IMR-90 (cell line): ENCODE measurements at places on chromosomes 4 and X. TPM values are rescaled to one million over a fixed set of nuclear protein-coding genes. Genes with fewer than 3 reads are reported as not detected.

Gene TMSB15C
- 2.0 and 5.8 TPM in 2 replicates for total RNA-seq

Gene DOCK11
- 13.1 and 14.7 TPM in 2 replicates for total RNA-seq

Gene CACNA1F
- not detected in 2 replicates for total RNA-seq

Gene BEX2
- total RNA-seq: 0.28 TPM in 1 of 2 replicates, not detected in the other

Gene MAGEA9B
- not detected in 2 replicates for total RNA-seq

Gene EIF1AX
- 12.2 and 55.5 TPM in 2 replicates for total RNA-seq

DNA sequence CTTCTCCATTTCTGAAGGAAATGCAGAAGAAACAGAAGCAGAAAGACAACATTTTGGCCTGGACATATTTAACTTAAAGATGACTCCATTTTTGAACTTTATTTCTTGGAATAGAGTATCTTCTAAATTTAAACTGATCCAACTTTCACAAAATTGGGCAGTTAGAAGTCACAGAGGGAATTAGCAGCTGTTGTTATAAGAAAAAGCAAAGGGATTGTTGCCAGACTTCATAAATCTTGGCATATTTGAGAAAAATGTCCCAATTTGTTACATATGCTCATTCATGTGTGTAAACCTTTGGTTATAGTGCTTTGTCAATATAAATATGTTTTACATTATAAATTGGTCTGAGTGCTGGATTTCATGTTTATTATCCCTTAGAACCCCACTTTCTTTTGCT lies 3.4 kb downstream of the GLUD2 start:
- DNase-seq: no peak

DNA sequence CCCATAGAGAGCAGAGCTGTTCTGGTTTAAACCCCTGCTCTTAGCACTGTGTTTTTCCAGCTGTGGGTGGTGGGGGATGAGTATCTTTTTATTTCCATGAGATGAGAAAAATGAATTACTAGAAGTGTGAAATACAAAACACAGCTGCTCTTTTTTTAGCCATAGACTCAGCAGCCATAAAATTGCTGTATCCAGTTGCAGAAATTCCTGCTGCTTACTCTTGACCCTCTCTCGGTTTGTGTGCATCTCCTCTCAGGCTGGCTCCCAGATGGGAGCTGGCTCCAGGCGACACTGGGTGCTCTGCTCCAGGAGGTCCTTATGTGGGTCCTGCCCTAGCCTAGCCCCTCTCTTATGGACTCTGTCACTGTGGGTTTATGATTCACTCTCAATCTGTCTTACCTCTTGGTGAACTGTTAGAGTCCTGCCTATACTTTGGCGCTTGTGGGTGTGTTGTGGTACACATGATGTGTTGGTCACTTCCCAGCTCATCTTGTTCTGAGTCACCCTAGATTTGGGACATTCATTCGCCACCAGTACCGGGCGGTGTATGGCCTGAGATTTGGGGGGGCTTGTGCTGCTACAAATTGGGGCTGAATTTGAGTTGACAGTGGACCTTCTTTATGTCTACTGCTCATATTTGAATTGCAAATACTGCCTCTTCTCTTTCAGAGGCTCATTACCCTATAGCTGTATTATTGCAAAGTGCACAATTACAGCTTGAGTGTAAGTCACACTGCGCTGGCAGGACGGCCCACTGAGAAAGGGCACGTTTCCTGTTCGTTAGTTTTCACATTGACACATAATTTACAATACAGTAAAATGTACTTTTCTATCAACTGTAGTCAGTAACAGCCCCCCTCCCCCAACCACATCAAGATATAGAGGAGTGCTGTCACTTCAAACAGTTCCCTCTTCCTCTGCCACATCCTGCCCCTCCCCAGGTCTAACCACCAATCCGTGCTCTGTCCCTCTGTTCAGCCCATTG lies 46.9 kb upstream of the MSANTD1 start:
- peak; percentile 69 for DNase-seq

- no peak for DNase-seq
These were observed 336.6 kb downstream of the SLITRK2 start for GRCh38 chrX:146154191-146154590.
